Suprapubic skin (tissue), 4 donors: ENCODE measurements at places on chromosomes 2 and 18.

GRCh38 chr2:150880986-150881385 is 380.7 kb downstream of the RBM43 start:
- no peak for DNase-seq

DNA sequence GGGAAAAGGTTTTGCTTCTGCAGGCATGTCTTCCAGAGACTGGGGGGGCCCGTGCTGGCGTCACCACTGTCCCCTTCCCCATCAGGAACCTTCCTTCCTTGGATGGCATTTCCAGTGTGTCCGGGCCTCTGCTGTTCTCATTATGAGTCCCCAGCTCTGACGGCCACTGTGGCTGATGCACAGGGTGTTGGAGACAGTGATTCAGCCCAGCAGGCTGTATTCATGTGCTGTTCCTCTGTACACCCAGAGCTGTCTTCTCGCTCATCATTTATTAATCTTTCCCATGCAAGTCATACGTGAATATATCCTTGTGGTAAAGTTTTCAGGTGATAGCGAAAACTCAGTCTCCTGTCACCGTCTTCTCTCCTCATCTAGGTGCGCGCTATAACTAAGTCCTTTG is 57.7 kb downstream of the ASAP2 start:
- no peak for DNase-seq

- DNase-seq, result no peak
Measured at GRCh38 chr2:197893403-197894177, 89.2 kb downstream of the PLCL1 start.

GRCh38 chr2:38581193-38582147 is 21.3 kb downstream of the HNRNPLL start:
- no peak for DNase-seq

DNA sequence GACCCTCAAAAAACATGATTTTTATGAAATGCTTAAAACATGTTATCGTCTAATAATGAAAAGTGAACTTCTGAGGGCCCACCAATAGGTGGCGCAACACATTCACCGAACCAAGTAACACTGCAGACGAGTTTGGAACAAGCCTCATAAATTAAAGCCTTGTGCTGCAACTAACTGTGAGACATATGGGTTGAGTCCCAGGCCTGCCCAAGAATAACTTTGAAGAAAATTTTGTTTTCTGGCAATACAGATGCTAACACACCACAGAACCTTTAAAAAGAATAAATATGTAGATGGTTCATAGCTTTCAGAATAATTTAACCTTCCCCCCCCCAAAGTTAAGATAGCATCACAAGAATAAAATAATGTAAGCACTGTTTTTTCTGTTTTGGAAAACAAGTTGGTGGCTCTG is 285.9 kb downstream of the RNF144A start:
- DNase-seq, result no peak

DNA sequence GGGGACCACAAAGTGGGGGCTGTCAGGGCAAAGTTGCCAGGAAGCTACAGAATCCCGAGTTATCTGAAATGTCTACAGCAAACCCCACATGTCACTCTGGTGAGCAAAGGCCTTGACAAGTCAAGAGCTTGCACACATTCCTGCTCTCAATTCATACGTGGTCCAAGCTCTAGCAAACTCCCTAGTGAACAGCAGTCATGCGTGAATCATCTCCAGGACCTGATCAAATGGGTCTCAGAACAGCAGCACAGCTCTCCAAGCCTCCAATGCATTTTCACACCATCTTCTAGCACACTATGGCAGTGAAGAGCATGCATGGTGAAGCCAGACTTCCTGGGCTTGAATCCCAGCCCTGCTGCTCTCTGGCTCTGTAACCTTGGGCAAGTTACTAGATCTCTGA is 68.5 kb downstream of the MYO5B start:
- no peak for DNase-seq

- no peak for DNase-seq
Measured at GRCh38 chr2:229339618-229340017, 68.5 kb upstream of the PID1 start.

DNA sequence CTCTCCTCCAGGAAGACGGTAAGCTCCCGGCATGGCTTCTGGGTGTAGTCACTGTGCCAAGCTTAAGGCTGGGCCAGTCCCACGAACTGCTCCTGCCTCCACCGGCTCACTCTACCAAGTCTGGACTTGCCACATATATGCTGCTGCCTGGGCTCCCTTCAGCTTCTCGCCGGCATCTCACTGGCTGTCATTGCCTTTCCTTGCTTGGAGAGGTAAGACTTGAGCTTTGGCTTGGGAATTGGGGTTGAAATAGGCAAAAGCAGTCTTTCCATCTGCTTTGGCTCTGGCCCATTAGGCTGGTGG is 481.0 kb downstream of the TGIF1 start:
- no peak for DNase-seq

DNA sequence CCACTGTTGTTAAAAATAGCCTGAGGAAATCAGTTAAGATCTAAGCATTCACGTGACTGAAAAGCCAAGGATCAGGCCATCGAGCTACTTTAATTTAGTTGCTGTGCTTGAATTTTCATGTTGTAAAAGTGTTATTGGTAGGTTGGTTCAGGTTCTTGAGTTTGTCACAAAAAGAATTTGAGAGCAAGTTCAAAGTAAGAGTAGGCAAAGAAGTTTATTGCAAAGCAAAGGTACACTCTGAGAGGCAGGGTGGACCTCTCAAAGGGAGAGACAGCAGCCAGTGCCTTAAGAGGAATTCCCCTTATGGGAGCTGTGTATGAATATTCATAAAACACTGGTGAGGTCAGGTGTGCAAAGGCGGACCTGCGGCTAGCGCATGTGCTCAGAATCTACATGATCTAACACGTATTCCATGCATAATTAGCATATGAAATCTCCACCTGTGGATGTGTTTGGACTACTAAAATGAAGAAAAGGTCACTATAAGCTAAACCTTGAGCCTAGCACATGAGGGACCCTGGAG is 236.5 kb downstream of the NDUFA10 start:
- peak; percentile 48 for DNase-seq

- DNase-seq, result no peak
Measured at GRCh38 chr2:203853271-203853670, 14.3 kb upstream of the CTLA4 start.

DNA sequence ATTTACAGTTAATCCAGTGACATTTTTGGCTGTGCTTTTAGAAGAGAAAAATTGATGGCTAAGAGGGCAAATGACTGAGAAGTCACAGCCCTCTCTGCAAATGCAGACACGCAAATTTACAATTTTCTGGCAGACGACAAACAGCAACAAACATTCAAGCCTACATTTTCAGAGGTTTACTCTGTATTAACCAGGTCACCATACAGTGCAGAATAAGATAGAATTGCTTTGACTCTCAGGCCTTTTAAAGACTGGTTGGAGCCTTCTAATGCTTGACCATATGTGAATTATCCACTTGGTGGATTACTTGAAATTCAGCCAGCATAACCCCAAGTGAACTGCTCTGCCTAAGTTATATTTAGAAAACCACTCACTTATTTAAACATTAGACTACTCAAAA is 280.9 kb upstream of the STON1 start:
- no peak for DNase-seq

DNA sequence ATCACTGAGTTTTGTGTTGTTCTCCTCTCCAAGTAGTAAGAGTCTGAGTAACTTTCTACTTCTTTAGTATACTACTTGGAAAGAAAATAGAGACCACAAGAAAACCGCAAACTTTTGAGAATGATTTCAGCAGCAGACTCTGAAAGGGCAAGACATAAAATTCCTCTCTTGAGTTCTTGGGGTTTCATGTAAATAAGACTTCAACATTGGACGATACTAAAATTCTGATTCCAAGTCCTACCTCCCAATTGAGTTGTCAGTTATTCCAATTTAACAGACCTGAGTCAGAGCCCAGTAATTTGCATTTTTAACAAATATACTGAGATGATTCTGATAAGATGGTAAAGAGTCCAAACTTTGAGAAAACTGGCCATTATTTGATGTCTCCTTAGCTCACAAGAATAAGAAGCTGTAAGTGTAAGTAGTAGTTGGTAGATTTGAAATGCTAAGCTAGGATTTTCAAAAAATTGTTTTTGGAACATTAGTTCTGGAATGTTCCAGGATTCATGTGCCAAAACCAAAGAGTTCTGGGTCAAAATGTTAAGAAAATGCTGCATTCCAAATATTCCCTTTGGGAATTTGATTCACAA is 261.6 kb upstream of the SPOPL start:
- no peak for DNase-seq

DNA sequence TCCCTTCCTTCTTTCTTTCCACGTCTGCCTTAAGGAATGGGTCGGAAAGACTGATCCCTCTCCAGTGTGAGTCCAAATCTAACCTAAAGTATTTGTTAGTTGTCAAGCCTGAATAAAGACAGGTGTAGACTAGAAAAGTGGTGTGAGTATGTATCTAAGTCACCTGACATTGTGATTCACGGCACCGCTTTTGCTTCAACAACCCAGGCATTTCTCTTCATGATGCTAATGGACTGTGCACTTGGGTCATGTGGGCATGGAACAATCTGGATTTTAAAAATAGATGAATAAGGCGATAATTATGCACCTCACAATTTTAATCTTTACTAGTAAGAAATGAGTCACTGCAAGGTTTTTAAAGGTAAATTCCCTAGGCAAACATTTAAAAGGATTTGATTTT is 107.5 kb downstream of the LIPG start:
- DNase-seq, result no peak

GRCh38 chr18:1891641-1892040 is 679.7 kb downstream of the METTL4 start:
- DNase-seq, result no peak

DNA sequence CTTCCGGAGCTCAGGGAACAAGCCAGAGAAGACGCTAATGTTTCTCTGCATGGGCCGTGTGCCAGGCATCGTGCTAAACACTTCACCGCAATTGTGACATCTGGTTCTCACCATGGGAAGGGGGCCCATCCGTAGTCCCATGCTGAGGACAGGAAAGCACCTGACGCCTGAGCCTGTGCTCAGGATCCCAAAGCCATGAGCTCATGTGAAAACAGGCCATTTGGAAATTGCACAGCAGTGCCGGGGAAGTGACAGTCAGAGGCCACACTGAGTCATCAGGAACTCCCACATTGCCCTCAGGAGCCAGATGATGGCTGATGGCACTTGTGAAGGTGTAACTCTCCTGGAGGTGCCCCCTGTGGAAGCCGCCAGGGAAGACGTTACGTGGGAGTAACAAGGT is 141.0 kb downstream of the INHBB start:
- DNase-seq, result no peak

GRCh38 chr18:9562584-9562983 is 51.8 kb downstream of the PPP4R1 start:
- no peak for DNase-seq

- DNase-seq, result no peak
Measured at GRCh38 chr2:100992262-100992661, 9.8 kb upstream of the RPL31 start.

DNA sequence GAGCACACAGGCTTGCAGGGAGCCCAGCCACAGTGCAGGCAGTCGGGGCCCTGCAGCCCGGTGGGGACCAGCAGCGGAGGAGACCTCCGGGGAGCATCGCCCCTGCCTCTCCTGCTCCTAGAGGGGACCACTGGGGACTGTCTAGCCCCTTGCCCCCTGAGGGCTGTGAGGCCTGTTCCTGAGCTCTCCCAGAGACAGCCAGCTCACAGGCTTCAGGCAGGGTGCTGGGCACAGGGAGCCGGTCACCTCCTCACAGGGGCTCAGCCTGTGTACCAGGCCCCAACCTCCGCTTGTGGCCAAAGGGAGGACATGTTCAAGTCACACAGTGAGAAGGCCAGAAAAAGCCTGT is 3.5 kb upstream of the NMUR1 start:
- DNase-seq, result no peak

DNA sequence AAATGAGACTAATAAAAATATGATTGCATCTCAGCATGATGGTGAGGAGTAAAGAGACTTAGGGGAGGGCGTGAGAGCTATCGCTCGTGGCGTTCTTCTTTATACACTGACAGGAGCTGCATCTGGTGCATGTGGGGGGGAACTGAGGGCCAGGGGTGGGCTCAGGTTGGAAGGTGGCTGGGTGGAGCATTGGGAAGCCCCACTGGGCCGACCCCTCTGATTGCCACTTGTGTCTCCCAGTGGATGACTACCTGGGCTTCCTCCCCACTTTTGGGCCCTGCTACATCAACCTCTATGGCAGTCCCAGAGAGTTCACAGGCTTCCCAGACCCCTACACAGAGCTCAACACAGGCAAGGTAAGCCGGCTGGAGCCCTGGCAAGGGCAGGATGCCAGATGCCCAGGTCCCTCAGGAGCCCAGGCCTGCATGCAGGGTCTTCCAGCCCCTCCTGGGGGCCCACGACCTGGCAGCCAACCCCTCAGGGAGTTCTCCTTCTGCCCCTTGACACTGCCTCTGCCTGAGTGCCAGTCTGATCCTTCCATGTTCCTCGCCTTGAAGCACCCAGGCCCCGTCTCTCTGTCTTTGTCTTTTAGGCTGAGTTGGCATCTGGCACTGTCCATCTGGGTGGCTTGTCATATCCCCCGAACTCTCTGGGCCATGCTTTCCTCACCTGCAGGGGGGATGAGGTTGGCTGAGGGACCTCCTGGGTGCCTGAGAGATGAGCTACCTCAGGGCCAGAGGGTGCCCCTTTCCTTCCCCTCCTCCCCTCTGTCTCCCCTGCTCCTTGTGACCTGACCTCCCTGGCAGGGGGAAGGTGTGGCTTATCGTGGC is 97.7 kb downstream of the DYSF start:
- DNase-seq, result no peak

DNA sequence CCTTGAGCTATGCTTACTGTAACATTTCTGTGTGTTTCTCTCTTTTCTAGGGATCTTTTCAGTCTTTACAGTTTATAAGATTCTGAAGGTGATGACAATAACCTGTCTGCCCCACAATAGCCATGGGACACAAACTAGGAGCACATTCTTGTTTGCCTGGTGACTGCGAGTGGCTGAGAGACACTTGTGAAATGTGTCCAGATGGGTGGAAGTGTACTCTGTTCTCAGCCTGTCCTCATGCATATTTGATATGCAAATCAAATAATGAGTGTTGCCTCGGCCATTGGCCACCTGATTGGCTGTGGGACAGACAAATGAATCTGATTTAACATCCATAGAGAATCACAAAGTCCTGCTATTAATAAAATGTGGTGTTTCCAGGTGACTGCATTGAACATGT is 246.2 kb downstream of the HNMT start:
- no peak for DNase-seq

- DNase-seq, result no peak
Measured at GRCh38 chr2:152407806-152408205, 72.8 kb downstream of the FMNL2 start.

- no peak for DNase-seq
Measured at GRCh38 chr2:85746321-85747004, 7.3 kb upstream of the ATOH8 start.

DNA sequence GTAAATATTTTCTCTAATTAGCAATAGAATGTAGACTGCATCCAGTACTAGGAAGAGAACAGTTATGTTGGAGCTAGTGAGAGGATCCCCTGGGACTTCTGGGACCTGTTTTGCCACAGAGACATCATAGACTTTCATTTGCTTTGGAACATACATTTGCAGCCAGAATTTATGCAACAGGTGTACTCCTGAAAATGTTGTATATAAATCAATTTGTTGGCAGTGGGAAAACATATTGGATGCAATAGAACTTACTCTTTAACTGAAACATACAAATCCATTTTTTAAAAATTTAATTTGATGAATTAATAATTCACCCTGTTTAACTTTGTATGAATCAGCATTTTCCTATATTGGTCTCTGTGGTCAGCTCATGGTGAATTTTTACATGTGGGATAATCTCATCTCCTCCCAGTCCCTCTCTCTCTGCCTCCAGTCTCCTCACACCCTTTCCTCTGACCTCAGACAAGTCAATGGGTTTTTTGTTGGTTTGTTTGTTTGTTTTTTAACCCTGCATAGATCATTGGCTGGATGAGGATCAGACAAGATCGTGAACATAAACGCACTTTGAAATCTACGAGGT is 263.0 kb downstream of the LPIN1 start:
- DNase-seq, result no peak

GRCh38 chr18:58080451-58080850 is 36.4 kb downstream of the NEDD4L start:
- DNase-seq, result no peak
